ENCODE measurements at places on chromosomes 2 and 18. TPM values are rescaled to one million over a fixed set of nuclear protein-coding genes. Genes with fewer than 3 reads are reported as not detected.

The TBR1 gene
- total RNA-seq, result not detected

The FSHR gene
- total RNA-seq, result not detected

The OLA1 gene
- 142 TPM for total RNA-seq

The TTR gene
- not detected for total RNA-seq

The ARHGAP25 gene
- 9.4 TPM for total RNA-seq
